ENCODE measurements at places on chromosomes 1 and 21.

- no peak for DNase-seq
Observed at GRCh38 chr1:110286564-110286963, 52.6 kb upstream of the RBM15 start.

DNA sequence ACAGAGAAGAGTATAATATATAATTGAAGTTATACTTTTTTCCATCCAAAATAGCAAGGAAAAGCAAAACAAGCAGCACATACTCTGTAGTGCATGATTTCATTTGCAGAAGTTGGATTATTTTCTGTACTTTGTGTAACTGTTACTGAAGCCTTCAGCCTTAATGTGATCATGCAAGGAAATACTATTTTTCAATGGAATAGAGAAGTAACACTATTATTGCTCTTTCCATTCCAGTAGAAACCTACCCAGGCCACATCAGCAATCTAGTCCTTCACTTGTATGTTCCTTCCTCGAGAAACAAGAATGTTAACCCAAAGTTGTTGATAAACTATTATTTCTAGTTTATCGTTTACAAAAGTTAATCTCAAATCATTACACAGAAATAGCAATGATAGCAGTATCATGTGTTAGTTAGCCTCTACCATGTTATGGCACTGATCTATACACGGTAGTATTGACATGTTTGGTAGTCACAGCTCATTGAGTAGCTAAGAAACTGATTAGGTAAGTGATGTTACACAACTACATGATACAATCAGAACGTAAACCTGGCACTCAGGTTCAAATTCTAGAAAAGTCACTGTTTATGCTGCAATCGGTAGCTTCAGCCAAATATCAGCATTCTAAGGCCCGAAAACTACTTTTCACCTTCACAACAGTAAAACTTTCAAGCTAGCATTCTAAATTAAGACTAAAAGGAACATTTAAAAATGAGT is 37.6 kb upstream of the CHRM3 start:
- DNase-seq, result no peak

GRCh38 chr1:26099780-26100179 is 11.8 kb upstream of the PDIK1L start:
- no peak for DNase-seq

DNA sequence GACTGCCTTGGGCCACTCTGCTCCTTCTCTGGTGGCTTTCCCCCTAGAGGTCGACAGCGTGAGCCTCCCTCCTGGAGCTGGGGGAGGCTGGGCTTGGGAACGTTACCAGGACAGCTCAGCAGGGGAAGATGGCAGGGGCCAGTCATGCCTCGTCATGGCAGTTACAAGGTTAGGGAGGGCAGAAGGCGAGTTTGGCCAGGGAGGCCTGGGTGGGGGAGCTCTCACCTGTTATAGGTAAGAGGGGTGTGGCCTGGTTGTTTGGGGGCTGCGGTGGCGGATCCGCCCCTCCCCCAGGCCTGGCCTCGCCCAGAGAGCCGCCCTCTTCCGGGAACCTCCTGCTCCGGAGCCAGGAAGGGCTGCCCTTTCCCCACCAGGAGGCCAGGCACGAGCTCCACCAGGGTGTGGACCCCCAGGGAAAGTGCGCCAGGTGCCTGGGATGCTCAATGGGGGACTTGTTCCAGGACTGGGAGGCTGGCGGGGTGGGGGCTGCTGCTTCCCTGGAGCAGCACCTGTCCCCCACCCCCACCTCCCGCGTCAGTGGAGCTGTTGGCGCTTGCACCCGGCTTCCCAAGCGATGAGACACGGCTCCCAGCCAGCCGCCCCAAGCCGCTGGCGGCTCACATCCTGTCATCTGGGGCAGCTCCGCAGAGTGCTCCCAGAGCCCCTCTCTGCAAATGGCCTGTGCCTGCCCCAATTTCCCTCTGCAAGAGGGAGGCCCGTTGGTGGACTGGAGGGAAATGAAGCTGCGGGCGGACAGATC is 23.6 kb upstream of the PKP1 start:
- no peak for DNase-seq

DNA sequence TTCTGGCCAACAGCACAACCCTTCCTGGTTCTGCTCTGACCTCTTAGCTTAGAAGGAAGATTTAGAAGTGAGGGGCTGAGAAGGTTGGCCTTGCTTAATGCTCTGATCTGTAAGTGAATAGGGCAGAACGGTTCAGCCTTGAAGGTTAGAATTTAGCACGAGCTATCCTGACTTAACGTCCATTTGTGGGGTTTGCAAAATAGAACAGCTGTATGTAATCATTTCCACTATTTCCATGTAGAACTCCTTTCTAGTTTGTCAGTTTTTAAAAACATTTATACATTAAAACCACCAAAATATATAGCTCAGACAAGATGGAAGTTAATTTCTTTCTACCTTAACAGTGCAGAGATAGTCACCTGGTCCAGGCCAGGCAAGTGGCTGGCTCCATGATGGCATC is 89.9 kb downstream of the TBX19 start:
- DNase-seq, result no peak

DNA sequence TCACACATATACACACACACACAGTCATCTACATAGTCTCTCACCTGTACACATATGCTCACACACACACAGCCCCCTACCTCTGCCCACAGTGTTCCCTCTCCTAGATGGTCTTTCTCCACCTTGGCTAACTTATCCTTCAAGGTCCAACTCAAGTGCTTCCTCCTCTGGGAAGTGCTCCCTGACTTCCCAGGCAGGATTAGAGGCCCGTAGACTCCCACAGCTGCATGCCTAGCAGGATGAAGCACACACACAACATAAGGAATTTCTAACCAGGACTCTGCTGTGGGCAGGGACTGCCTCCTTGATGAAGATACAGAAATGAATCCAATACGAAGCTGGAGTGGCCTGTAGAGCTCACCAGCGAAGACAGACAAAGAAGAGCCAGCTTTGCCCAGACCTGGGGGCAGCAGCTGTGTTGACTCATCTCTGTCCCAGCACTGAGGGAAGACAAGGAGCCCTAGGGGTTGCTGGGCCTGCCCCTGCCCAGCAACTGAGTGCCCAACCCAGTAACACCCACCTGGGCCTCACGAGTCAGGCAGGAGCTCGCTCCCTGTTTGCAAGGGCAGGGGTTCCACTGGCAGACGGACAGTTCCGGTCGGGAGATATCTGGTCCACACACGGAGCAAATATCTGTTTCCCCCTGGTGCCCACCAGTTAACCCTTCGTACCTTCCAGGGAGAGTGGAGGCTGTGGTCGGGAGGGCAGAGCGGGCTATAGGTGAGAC is 100.8 kb downstream of the DMRTB1 start:
- DNase-seq, result no peak

Data from stimulated activated CD4-positive, alpha-beta T cell treated with anti-CD3 and anti-CD28 coated beads, TNF-alpha, amount 100 ng/mL, for 24 hours (primary cell).